ENCODE measurements at places on chromosomes 12 and 14. TPM values are rescaled to one million over a fixed set of nuclear protein-coding genes. Genes with fewer than 3 reads are reported as not detected.
A peak's percentile ranks its signal among the peaks of the same experiment; 100 is the strongest.

DNA sequence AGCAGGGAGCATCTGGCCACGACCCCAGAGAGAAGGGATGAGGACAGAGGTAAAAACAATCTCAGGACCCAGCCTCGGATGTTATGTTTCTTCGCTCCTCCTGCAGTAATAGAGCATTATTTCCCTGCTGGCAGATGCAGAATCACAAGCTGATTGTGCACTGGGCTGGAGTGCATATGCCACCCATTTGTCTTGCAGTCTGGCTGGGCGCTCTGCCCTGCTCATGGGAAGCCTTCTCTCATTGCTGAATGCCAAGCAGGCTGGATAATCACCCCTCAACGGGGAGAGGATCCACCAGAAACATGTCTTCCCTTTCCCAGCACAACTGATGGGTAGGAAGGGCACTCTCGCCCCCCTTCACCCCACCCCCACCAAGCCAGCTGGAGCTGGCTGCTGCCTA, 8.5 kb upstream of the VASH1 start:
- ATAC-seq = no peak

- ATAC-seq = no peak
These were observed 136.0 kb downstream of the KSR2 start for GRCh38 chr12:117832459-117833457.

- ATAC-seq = peak; percentile 73
These were observed 39.9 kb downstream of the LTBP2 start for GRCh38 chr14:74571901-74572725.

GRCh38 chr14:23129759-23130316, 10.8 kb upstream of the CEBPE start:
- no peak for ATAC-seq

DNA sequence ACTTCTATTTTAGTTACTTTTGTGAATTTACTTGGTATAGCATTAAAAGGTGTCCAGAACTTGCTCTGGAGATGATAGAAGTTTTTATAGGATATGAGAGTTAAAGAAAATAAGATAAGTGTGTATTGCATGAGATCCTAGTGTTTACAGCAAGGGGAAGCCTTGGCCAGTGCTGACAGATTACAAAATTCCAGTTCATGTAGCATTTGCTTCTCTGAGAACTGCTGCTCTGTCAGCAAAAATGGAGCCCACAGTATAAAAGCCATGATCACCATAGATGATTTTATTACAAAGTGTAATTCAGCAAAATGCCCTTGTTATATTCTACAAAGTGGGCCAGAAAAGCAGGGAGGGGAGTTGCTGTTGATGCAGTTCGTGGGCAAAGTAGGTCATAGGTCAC, 40.0 kb upstream of the ATF1 start:
- ATAC-seq = no peak

The MIS18BP1 gene
- total RNA-seq = 2.7 TPM

The C12orf50 gene
- total RNA-seq = 0.25 TPM

DNA sequence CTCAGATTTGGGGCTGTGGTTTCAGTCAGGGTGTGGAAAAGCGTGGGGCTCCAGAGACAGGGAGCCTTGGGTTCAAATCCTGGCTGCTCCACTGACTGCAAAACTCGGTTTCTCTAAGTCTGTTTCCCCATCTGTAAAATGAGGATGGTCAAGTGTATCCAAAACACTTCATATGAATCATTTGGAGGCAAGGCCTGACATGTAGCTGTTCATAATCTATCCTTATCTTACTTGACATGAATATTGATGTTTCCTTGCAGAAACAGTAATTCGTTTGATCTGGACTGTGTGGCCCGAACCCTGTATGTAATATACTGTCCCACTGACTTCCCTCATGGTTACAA, 1.5 kb upstream of the CCDC63 start:
- peak; percentile 6 for ATAC-seq

The POTEM gene
- not detected for total RNA-seq

GRCh38 chr14:67416085-67416484, 4.1 kb upstream of the PLEK2 start:
- no peak for ATAC-seq

The TPI1 gene
- total RNA-seq = 793 TPM
